Stimulated activated CD8-positive, alpha-beta memory T cell treated with anti-CD3 and anti-CD28 coated beads, Interleukin-15, amount 100 ng/mL, for 48 hours (primary cell): ENCODE measurements at places on chromosomes 2 and 18.

DNA sequence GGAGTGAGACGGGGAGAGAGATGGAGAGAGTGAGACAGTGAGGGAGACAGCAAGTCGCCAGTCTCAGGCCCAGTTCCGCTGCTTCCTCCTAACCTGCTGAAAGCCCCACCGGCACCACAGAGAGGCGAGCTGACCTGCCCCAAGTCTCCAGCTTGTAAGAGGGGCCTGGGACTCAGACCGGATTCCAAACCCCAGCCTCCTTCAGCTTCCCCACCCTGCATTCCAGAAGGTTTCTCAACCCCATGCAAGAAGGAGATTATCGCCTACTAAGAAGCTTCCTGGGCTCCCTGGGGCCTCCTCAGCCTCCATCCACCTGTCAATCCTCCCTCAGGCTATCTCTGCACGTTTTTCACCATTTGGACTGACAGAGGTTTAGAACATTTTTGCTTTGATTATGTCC lies 173.1 kb upstream of the RAB6C start:
- no peak for DNase-seq

- DNase-seq: no peak
Measured at GRCh38 chr2:196238836-196239380, 67.5 kb upstream of the STK17B start.

DNA sequence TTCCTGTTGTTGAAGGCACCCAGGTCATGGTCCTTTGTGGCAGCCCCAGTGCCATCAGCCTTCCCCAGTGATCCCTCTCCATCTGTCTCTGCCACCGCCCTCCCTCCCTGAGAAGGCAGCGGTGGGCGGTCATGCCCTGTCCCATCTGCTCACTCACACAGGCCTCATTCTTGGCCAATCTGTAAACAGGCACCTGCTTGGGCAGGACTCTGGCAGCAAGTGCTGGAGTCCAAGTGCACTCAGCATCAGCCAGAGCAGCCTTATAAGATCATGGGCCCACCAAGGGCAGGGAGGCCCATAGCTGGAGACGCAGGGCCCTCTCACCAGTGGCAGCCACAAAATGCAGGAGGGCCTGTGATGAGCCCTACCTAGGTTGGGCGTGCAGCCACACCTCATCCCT lies 140.9 kb downstream of the TWIST2 start:
- DNase-seq: no peak

- no peak for DNase-seq
Measured at GRCh38 chr2:207892716-207893402, 123.2 kb upstream of the FZD5 start.

- DNase-seq: no peak
Measured at GRCh38 chr2:112483042-112483473, 1.1 kb downstream of the TTL start.

- DNase-seq: no peak
Measured at GRCh38 chr2:232480201-232481190, 7.1 kb downstream of the ECEL1 start.

- no peak for DNase-seq
Measured at GRCh38 chr2:85257970-85258605, 69.7 kb downstream of the TGOLN2 start.

- DNase-seq: no peak
Measured at GRCh38 chr2:126658319-126658904, 2.5 kb downstream of the GYPC start.

- DNase-seq: no peak
Measured at GRCh38 chr2:217184242-217184641, 324.4 kb upstream of the TNP1 start.

DNA sequence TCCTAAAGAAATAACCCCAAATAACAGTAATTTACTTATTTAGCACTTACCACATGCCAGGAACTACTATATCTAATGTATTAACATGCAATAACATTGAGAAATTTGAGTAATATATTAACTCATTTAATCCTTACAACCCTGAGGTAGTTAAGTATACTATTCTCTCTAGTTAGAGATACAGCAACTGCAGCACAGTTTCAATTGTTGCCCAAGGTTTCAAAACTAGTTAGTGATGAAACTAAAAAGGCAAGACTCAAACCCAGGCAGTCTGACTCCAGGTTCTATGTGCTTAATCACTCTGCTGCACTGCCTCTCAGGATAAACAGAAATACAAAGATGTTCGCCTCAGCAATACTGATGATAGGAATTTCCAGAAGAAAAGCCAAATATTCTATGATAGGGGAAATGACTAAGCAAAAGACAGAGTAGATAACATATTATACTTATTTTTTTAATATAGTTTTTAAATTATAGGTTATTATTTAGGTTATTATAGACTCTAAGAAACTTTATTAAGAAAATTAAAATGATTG lies 88.0 kb downstream of the SS18 start:
- DNase-seq: no peak

- no peak for DNase-seq
Measured at GRCh38 chr2:231123362-231123898, 1.4 kb downstream of the HTR2B start.

- no peak for DNase-seq
Measured at GRCh38 chr2:216478151-216478550, 20.5 kb upstream of the RPL37A start.

DNA sequence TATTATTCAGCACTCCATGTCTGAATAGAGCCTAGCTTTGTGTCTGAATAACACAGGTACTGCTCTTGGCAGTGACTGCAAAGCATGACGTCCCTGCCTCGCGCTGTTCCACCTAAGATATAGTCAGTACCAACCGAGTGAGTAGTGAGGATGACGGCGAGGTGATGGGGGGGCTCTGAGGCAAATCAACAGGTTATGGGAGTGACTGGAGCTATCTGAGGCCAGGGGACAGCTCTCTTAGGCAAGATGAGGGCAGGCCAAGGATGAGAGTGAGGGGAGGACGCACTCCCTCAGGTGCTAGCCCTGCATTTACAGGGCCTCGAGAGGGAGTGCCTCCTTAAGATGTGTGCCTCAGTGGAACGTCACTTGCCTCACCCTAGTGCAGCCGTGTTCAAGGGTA lies 28.1 kb upstream of the NOTO start:
- DNase-seq: no peak

DNA sequence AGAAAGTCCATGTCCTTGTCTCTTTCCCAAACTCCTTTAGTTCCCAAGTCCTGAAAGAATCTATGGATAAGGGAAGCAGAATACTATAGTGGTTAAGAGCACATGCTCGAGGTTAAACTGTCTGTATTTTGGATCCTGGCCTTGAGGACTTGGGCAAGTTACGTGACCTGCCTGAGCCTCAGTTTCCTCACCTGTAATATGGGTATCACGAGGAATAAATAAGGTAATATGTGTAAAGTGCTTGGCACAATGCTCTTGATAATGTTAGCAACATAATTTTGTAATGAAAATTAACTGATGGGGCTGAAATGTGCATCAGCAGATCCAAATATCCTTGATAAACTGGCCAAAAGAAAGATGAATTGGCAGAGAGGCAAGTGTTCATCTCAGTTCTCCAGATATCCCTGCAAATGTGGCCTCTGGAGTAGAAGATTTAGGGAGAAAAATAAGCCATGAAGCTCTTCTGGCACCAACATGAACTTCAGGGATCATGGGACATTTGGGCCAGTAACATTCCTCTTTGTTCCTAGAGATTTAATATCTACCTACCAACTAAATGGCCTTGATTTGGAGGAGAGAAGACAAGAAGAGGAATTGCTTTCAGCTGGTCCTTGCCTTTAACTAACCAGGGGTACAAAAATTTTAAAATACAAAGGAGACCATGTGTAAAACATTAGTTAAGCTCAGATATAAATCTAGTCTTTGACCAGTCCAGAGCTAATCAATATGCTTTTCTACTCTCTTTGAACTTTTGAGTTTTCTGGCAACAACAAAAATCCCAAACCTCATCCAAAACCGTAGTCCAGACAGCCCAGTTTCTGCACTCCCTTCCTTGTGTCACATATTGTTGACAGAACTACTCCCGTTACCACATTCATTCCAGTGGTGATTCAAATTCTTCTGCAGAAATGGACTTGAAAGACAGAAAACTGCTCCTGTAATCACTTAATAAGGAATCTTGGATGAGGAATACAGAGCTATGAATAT lies 52.7 kb upstream of the EML4 start:
- no peak for DNase-seq

- no peak for DNase-seq
Measured at GRCh38 chr2:48113767-48114166, 207.5 kb upstream of the FBXO11 start.

DNA sequence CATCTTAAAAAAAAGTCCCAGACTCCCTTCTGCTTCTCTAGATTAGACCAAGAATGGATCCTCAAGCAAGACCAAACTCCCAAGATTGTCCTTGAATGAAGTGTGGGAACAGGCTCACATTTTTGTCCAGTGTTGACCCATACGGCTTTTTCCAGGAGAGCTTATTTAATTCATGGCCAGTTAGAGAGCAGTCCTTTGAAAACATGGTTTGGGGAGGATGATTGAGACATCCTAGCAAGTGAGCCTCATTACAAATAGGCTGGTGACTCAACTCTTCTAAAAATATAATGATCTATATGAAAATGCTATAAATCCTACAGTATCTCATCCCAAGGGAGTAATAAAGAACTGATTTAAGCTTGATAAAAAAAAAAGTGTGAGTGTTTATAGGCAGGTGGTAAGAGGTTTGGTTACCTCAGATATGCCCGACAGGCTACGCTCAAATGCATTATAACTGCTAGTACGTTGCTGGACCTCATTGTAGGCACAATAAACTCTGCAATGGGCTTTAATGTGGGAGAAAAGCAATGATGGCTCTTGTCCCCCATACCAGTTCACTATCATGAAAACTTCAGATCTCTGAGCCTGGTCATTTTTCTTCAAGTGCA lies 17.0 kb downstream of the ANKRD29 start:
- DNase-seq: no peak

DNA sequence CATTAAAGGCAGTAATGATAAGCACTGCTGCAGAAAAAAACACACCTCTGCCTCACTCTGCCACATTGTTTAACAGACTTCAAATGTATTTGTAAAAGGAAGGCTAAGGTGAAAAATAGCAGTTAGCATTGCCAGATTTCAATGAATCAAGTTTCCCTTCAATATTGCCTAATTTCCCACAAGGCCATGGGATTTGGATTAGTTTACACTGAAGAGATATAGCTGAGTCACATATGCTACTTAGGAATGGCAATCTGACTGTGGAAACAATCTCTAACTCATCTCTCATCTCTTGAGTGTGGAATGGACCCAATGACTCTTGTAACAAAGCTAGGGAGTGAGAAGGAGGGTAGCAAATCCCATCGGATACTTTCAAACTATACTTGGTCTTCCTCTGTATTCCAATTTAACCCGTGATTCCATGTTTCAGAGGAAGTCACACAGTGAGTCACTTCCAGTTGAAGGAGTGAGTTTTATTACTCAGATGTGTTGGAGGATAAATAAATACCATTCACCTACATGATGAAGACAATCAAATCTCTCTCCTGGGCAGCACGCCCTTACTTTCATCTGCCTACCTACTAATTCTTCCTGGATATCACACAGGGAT lies 5.1 kb downstream of the B4GALT6 start:
- DNase-seq: no peak
